Cardiac muscle cell (in vitro differentiated cells and primary cell): ENCODE measurements at places on chromosomes 2 and 18.

GRCh38 chr2:217277646-217278398 is 418.0 kb upstream of the TNP1 start:
- peak; percentile 91 for DNase-seq

GRCh38 chr2:161994761-161995520 is 79.1 kb downstream of the DPP4 start:
- no peak for DNase-seq

- DNase-seq: no peak
These were observed 66.1 kb downstream of the MARCO start for GRCh38 chr2:119008108-119008507.

DNA sequence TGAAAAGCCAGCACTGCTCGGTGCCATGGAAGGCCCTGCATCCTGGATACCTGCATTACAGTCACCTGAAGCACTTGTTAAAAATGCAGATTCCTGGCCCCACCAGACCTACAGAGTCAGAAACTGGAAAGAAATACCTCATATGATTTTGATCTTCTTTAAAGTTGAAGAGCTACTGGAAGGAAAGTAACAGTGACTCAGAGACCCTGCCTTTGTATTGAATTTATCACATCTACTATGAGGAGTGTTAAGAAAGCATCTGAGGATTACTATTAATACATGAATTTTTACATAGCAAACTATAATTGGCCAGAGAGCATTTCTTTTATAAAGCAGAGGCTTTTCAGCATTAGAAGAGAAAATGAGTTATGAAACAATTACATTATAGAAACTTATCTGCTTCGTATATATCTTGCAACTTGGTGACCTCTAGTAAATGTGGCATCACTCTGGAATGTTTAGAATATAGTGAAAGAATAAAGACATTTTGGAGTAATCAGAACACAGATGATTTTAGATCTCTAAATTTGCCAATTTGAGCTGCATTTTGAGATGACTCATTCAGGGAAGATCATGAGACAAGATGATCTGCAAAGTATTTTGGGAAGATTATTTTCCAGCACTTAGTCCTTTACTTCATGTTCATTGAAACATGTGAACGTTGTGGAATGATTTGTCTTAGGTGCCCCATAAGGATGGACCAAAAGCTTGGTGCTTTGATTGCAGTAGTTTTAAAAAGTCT is 12.2 kb downstream of the PTPRM start:
- no peak for DNase-seq

DNA sequence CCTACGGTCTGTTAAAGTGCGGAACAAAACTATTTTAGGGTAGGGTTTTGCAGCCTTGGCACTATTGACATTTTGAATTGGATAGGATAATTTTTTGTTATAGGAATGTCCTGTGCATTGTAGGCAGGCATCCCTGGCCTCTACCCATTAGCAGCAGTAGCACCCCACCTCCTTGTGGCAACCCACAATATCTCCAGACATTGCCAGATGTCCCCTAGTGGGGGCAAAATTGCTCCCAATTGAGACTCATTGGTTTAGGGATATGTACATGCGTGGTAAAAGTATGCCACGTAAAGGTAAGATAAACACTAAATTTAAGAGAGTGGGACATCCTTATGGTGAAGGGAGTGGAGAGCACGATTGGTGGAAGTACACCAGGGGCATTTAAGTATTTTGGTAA is 4.6 kb downstream of the MIB1 start:
- DNase-seq: no peak
